ENCODE measurements at places on chromosomes 6 and 20.

- no peak for DNase-seq
These were observed 58.0 kb upstream of the ARHGAP18 start for GRCh38 chr6:129767776-129768485.

DNA sequence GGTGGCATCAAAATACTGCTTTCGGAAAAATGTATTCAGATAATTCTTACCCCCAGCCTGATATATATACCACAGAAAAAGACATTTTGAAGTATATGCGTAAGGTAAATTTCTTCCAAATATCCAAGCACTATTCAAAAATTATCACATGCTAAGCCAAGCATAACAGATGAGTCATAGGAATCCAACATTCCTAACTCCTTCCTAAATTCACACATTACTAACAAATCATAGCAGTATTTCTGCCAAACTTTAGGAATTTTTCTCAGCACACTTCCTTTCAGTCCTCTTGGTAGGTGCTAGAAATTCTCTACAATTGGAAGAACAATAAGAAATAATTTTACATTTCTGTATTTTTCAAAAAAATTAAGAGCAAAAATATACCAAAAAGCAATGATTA lies 417.5 kb downstream of the EYS start:
- no peak for DNase-seq

- no peak for DNase-seq
These were observed 15.4 kb downstream of the NQO2 start for GRCh38 chr6:3015144-3015543.

DNA sequence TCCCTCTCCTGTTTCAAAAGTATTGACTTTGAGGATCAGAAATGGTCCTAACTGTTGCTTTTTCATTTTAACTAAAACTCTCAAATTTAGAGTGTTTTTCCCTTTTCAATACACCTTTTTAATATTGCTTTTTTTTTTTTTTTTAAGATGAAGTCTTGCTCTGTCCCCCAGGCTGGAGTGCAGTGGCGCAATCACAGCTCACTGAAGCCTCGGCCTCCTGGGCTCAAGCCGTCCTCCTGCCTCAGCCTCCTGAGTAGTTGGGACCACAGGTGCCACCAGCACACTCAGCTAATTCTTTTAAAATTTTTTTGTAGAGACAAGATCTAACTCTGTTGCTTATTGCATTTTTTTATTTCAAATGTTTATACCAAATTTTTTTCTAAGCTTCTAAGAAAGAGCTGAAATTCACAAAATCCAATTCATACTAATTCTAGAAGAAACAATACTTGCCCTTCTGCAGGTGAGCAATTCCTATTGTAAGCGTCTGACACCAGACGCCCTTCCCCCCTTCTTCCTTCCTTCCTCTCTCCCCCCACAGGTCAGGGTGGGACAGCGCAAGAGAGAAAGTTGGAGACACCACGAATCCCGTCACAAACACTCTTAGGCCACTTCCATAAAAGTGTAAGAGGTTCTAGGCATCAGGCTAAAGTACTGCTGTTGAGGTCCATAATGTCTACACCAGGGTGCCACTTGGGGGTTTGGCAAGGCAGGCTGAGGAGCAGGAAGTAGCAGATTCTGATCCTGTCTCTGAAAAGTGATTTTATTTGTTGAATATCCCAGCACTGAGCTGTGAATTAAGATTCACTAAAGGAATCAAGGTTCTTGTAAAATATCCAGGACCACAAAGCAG lies 12.8 kb downstream of the DLL1 start:
- DNase-seq = no peak

DNA sequence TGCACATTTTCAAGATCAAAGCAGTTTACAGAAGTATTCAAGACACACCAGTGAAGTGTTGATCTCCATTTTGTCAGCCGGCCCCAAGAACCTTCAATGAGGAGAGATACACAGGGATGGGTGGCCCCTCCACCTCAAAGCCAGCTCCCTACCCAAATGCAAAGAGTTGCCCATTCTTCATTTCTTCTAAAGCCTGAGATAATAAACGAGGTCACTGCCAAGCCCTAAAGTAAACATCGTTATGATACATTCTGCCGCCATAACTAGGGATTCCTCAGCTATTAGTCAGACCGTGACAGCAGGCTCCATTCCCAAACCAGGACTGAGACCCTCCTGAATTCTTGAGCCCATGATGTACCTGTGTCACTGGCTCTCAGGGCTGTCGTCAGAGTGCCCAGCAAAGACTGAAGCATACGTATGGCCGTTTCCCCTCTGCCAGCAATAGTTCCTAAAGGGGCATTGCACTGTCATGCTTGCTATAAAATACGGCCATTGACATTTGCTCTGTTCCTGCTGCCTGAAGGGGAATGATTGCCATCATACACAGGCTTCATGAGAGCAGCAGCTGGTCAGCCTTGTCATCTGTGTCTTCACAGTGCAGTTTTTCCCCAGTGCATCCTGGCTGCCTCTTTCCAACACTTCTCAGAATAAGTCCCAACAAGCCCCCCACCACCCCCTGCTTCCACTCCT lies 41.7 kb downstream of the ISM1 start:
- no peak for DNase-seq

DNA sequence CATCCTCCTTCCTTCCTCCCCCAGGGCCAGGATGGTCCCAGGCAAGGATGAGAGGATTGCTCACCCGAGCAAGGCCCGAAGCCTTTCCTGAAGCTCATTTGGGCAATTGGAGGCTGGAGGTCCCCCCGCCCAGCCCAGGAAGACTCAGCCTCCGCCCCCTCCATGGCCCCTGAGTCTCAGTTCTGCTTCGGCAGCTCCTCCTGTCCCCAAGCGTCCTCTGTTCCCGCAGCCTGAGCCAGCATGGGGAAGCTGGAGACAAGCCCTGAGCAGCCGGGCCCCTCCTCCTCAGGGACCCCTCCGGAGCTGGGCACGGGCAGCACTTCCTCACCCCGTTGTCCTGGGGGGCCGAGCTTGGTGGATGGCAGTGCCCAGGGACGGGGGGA lies 26.0 kb downstream of the SLC17A9 start:
- DNase-seq = no peak

DNA sequence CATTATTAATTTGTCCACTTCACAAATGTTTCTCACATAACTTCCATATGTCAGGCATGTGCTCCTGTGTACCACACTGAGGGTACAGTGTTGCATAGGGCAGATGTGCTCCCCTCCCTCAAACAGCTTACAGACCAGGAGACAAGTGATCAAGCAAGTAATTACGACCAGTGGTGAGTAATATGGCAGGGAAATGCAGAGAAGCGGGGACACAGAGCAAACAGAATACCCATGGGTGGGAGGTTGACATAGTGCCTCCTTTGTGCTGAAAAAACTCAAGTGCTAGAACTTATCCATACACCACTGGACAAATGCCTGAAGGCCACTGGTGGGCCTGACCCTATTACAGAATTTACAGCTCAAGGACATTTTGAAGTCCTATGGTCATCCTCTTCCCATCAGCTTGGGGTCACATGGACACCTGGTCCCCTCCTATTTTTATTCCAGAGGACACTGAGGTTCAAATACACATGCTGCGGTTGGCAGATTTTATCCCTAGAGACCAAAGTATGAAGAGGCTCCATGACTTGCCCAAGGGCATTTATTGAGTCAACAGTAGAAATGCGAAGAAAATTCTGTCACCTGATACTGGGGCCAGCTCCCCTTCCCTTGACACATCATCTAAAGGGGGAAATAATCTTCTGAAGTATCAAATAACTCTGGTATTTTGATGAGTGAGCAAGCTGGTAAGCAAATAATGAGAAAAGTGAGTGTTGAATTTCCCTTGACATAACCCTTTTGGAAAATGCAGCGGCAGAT lies 116.6 kb downstream of the QRSL1 start:
- no peak for DNase-seq

- no peak for DNase-seq
These were observed 14.1 kb downstream of the SNX14 start for GRCh38 chr6:85579581-85579980.

- peak; percentile 35 for DNase-seq
These were observed 3.7 kb upstream of the MMP9 start for GRCh38 chr20:46004889-46005473.

DNA sequence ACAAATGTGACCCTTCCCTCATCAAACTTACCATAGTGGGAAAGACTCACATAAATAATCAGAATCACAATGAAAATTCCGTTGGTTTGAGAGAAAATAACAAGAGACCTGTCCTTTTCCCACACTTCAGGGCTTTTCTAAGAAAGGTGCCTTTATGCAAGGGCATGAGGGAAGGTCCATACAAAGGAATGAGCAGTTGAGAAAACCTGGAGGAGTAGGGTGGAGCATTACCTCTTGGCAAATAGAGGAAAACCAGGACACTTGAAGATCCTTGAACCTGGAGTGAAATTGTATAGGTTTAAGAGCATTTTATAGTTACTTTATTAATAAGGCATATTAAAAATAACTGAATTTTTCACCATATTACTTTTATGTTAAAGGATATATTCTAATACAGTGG lies 54.3 kb downstream of the UBR2 start:
- DNase-seq = no peak

DNA sequence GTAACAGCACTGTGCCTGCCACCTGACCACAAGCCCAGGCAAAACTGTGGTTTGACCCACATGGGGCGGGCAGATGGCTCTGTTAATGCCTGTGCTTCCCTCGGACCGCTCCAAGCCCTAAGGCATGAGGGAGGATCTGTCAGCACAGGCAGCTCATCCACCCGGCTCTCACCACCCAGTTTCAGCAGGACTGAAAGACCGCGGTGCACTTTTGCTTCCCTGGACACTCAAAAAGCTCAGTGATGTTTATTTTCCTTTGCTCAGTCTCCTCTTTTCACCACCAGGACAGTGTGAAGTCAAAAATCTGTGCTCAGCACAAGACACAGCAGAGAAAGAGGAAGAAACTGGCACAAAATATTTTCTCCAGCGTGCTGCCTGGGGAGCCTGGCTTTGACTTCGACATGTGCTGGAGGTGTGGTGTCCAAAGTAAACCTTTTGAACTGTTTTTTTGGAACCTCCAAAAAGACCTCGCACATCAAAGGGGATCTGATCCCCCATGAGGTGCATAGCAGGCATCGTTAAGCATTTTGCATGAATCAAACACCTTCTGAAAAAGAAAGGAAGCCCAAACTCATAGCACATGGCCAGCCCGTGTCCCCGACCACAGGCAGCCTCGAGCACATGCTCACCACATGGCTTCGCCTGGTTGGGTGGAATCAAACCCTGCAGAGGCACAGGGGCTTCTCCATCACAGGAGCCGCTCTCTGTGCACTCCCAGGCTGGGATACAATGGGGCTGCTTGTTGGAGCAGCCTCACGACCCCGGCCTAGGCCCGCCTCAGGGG lies 441.7 kb upstream of the JARID2 start:
- DNase-seq = peak; percentile 28

GRCh38 chr20:20611167-20611566 lies 101.3 kb downstream of the RALGAPA2 start:
- DNase-seq = no peak

DNA sequence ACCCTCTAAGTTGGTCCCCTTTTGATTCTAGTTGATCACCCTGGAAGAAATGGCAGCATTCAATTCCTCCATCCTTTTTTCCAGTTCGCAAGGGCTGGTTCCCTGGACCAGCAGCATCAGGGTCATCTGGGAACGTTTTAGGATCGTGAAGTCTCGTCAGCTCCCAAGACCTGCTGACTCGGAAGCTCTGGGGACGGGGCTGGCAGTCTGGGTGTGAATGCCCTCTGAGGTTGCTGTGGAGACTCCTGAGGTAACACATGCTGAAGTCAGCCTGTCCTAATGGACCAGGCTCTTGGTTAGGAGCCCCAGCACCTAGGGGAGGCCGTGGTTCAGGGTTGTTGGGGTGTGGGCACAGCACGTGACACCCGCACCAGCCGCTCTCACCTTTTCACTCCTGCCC lies 164.1 kb downstream of the SYNDIG1 start:
- no peak for DNase-seq

DNA sequence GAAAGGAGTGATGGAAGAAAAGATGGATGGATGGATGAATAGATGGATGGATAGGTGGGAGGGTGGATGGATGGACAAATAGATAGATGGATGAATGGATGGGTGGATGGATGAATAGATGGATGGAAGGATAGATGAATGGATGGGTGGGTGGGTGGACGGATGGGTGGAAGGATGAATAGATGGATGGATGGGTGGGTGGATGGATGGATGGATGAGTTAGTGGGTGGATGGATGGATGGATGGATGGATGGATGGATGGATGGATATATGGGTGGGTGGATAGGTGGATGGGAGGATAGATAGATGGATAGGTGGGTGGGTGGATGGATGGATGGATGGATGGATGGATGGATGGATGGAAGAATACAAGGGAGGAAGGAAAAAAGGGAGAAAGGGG lies 82.2 kb downstream of the ATXN1 start:
- DNase-seq = no peak

DNA sequence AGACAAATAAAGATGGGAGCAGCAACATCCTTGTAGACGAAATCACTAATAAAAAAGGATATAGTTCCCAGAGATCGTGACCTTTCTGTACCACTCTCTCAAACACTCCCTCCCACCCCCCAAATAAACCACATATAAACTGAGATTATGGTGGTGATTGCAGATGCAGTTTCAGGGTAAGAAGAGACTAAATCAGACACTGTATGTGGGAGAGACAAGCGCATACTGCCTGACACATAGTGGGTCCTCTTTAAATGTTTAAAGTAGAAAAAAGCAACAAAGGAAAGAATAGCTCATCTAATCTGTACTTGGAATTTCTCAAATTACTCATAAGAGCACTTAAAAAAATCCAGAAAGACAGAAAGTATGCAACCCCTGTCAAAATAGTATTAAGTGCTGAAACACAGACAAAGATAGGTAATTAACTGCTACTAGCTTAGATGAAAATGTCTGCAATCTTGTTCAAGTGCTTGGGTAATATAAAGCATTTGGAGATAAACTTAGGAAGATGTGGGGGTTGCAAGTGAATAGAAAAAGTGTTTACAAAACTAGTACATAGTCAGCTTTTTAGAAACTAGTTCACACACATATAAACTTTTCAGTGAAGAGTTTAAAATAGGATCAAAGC lies 151.6 kb downstream of the BACH2 start:
- no peak for DNase-seq

- DNase-seq = peak; percentile 56
These were observed 81.1 kb downstream of the STXBP5 start for GRCh38 chr6:147285087-147285855.

- DNase-seq = no peak
These were observed 16.6 kb upstream of the PI16 start for GRCh38 chr6:36937896-36938295.
